ENCODE measurements at places on chromosomes 13 and 19. TPM values are rescaled to one million over a fixed set of nuclear protein-coding genes. Genes with fewer than 3 reads are reported as not detected.

DNA sequence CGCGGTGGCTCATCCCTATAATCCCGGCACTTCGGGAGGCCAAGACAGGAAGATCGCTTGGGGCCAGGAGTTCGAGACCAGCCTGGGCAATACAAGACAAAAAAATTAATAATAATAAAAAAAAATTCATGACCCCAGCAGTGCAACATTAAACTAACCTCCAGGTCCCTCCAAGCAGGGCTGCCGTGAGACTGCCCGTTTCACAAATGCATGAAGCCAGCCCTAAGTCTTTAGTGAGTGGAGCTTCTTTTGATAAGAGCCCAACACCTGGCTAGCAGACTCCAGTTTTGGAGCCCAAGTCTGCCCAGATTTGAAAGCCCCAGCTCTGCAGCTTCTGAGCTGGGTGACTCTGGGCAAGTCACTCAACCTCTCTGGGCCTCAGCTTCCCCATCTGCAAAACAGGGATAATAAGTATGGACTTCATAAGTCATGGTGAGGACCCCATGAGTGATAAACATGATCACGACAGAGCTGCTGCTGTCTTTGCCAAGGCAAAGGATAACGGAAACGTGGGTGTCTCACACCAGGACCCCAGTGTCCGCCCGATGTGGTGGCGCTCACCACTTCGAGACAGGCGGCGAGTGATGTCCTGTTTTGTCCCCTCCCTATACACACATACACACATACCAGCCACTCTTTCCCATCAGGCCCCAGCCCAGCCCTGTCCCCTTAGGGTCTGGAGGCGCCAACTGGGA is 38.4 kb upstream of the NANOS3 start:
- DNase-seq: no peak

DNA sequence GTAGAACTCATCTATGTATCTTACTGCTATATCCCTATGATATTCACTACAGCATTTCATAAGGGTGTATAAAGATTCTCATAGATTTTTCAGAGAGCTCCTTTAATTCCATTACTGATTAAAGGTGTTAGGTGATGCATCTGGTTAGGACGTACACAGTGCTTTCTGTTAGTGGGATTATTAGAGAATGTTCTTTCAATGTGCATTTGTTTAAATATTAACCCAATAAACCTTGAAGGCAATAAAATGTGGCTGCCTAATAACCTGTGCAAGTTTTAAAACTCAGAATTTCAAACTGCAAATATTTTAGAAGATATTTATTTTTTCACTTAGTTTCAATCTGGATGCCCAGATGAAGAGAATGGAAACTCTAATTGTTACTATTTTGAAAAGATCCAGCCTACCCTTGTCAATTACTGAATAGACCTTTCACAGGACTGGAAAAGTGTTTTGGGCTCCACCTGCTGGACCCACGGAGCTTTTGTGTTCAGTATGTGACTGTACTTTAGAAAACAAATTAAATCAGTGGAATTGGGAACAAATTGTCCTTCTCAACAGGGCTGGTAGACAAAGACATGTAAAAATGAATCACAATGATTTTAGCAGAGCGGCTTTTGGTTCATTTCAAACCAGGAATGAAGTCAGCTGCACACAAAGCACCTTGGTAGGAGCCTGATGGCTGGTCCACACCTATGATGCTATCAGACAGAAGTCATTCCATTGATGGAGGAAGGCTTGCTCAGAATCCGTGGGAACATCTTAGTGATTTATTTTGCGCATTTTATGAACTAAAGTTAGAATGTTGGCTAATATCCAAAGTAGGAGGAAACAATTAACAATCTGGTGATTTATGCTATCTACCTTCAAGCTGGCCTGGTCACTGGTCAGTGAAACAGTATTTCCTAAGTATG is 89.4 kb upstream of the RAP2A start:
- no peak for DNase-seq

GRCh38 chr19:33124207-33125098 is 7.5 kb upstream of the WDR88 start:
- no peak for DNase-seq

DNA sequence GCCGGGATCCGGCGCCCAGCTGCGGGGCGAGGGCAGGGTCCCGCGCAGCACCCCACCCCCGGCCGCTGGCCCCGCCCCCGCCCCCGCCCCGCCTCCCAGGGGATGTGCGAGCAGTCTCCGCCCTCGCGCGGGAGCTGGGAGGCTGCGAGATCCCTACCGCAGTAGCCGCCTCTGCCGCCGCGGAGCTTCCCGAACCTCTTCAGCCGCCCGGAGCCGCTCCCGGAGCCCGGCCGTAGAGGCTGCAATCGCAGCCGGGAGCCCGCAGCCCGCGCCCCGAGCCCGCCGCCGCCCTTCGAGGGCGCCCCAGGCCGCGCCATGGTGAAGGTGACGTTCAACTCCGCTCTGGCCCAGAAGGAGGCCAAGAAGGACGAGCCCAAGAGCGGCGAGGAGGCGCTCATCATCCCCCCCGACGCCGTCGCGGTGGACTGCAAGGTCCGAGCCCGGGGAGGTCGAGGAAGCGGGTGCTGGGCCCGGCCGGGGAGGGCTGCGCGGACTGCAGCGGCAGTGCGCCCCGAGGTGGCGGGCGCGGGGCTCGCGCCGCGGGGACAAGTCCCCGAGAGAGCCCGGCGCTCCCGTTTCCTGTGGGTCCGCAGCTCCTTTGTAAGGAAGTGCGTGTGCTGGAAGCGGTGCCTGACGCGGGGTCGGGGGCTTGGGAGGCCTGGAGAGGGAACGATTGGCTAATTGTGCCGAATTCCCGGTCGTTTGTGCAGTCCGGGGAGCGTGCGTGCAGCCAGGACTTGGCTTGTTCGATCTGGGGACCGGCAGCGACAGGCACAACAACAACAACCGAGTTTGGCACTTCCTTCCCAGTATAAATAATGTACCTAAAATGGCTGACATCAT is at the start of gene ITM2B:
TSS of gene ITM2B (plus strand) at position 161 of the 843 bp plus-strand sequence. CDS start at position 316, 155 bp downstream.
- peak; percentile 81 for DNase-seq

Gene CCDC70
- not detected for total RNA-seq

All from ureter (tissue), 1 donor.